ENCODE measurements at places on chromosomes 2 and 18.

GRCh38 chr2:103868396-103868795, 985.5 kb upstream of the POU3F3 start:
- no peak for DNase-seq

- DNase-seq = no peak
Measured at GRCh38 chr2:11056614-11057013, 98.7 kb upstream of the SLC66A3 start.

DNA sequence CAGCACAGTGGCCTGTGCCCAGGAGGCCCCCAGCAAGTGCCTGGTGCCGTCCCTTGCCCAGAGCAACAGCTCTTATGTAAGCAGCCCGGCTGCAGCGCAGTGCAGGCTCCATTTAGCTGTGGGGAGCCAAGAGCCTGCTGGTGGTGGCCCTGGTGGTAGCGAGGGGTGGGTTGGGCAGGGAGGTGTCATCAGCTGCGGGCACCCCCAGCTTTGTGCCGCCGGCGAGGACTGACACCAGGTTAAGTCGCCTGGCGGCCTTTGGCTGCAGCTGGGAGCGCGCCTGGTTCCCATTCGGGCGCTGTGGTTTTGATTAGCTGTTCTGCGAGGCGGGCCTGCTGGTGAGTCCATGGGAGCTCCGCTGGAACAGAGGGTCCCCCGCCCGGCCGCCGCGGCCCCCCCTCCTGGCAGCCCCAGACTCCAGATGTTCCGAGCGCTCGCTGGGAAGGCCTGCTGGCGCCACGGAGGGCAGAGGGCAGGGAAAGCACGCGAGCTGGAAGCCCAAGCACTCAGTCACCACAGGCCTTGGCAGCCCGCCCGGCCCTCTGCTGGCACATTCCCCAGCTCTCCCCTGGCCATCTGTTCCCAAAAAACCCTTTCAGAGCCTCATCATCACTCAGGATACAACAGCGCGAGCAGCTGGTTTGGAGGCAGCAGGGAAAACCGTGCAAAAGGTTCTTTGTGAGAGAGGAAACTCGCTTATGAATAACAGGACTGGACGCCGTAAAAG, 18.4 kb downstream of the ATOH8 start:
- no peak for DNase-seq

GRCh38 chr2:166179201-166179600, 51.4 kb upstream of the SCN1A start:
- no peak for DNase-seq

DNA sequence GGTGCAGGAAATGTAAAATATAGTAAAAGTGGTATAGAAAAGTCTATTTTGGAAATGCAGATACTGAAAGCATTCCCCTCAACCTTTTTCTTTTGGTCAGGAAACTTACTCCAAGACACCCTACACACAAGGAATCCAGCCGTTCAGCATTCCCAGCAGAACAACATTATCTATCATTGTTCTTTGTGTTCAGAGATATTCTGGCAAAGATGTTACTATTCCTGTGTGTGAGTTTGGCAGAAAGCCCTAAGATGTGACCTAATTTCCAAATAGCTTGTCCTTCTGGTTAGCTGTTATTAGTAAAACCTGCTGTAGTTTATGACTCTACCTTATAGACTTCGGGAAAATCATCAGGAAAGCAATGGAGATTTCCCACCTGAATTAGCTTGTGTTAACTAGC, 78.1 kb upstream of the PELI1 start:
- DNase-seq = no peak

DNA sequence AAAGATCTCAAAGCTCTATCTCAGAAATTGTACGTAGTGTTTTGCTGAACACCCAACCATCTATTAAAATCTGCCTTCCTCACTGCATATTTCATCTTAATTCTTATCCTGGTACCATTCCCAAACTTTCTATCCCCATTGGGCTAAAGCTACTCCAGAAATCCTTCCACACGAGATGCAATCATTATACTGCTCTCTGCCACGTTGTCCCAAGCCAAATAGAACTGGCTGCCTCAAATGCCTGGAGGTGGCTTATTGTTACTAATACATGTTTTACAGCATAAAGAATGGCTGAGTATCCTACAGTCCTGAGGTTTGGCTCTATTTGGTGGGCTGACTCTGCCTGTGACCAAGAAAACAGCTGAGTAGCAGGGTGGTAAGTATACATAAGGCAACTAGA, 306.0 kb upstream of the ACVR2A start:
- DNase-seq = no peak

DNA sequence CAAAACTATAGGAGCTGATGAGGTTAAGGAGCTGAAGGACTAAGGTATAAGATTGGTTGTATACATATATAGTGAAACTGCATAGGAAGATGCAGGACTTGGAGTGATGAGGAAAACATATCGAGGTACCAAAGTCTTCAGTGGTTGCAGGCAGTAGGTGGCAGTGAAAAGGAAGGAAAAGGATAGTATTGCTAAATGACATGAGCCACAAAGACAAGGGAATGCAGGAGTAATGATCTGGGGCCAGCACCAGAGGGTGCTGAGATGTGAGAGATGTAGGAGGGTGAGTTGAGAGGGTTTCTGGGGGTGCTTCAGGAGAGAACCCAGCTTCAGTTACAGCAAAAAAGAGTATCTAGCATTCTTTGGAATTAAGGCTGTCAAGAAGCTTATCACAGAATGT, 172.2 kb upstream of the MYO3B start:
- no peak for DNase-seq

- DNase-seq = no peak
Measured at GRCh38 chr2:46748735-46749531, 166.7 kb downstream of the MCFD2 start.
